Heart right ventricle (tissue), 16 donors: ENCODE measurements at places on chromosomes 11 and 22.
A peak's percentile ranks its signal among the peaks of the same experiment; 100 is the strongest.

GRCh38 chr11:73213196-73214143, 4.6 kb upstream of the P2RY2 start:
- no peak for DNase-seq

GRCh38 chr11:129372609-129373488, 2.8 kb upstream of the BARX2 start:
- no peak for DNase-seq

DNA sequence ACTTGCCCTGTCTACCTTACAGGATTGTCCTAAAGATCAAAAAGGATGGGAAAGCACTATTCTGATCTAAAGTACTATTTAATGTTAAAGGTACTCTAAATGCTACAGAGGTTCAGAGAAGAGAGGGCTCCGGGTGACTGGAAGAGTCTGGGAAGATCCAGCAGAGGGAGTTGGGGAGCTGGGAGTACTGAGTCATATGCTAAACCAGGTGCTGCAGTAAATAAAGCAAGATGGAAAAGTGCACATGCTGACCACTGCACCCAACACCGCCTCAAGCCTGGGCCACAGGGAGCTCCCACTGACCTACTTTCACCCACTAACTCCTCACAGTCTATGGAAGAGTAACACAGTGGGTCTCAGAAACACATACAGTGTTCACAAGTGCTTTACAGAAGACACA, 49.3 kb downstream of the WT1 start:
- no peak for DNase-seq

DNA sequence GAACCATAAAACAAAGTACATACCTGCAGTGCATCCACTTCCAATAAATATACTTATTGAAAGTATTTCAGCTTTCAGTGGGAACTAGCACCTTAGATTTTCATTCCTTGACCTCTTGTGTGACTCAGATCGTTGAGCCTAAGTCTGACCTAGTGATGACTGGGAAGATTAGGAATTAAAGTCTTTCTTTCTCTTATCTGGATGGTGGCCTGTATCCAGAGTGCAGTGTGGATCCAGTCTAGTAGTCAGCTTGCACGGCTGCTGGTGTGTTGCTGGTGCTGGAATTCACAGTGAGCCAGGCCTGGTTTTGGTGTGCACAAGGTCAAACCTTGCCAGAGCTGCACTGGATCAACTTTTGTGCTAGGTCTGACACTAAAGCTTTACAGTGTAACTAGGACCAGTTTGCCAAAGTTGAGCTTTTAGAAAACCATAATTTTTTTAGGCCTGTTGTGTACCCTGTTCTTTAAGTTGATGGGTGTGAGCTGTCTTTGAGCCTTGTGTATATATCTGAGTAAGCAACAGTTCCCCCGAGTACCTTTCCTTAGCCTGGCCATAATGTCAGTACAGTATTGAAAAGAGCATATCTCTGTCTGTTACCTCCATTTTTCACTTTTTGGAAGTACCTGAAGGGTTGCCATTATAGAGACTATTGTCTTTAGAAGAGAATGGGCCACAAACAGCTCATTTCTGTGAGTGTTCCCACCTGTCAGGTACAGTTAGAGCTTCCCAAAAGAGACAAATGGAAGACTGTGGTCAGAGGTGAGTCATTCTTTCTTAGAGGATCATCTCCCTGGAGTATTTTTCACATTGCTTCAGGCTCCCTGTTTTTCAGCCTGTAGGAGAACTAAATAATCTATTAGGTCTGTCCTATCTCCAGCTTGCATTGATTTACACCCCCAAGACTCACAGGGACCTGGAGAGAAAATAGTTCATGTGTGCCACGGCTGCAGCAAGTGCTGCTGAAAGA, 89.8 kb downstream of the ALX4 start:
- no peak for DNase-seq

DNA sequence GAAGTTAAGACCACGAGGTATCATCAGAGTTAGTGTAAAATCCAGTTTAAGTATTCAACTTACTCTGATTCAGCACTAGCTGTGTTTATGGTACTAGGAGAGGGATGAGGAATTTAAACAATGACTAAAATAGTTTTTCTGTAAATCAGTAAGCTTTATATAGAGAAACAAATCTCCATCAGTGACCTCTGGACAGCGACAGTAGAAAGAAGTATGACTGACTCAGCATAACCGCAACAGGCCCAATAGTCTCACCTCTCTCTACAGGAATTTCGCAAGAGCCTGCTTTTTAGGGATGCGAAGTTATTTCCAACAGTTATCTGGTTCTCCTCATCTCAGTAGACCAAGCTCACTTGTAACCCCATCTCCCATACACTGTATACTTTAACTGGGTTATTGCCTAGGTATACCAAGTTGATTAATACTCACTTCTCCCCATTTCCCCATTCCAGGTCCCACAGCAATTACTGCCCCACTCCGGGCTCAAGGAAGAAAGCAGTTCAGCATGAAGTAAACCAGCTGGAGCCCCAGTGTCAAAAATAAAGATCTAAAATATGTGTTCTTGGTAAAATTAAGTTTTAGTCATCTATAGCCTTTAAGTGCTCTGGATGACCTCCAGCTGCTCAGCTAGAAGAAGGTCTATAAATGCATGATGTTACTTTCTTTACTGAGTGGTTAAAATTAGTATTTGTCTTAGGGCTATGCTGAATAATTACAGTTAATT, 770.6 kb upstream of the CCDC90B start:
- no peak for DNase-seq

DNA sequence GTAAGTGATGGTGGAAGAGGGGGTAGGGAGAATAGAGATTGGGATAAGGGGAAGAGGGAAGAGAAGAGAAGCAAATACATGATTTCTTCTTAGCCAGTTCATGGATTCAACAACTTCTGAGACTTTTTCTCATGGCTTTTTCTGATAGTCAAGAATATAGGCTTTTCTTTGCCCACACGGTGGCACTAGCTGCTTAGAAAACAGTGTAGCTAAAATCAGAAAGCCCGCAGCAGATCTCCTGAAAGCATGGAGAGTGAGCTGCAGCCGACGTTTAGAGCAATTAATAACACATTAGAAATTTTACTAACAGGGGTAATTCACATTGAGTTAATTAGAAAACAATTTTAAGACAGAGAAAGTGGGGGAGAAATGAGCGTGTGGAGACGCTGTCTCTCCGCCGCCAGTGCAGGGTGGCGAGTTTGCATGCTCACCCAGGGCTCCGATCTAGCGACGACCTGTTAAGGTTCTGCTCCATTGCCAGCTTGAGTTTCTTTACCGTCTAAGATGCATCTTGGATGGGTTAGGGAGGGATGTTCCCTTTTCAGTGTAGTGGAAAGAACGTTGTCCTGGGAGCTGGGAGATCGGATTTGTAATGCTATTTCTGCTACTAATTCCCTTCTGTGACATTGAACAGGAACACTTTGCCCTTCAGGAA, 3.3 kb upstream of the RAG1 start:
- peak; percentile 49 for DNase-seq

GRCh38 chr11:105609832-105610781, at the start of gene GRIA4:
Gene GRIA4 (plus strand): TSS chr11:105610073. CDS start chr11:105610998, 925 bp downstream.
- DNase-seq = peak; percentile 9

DNA sequence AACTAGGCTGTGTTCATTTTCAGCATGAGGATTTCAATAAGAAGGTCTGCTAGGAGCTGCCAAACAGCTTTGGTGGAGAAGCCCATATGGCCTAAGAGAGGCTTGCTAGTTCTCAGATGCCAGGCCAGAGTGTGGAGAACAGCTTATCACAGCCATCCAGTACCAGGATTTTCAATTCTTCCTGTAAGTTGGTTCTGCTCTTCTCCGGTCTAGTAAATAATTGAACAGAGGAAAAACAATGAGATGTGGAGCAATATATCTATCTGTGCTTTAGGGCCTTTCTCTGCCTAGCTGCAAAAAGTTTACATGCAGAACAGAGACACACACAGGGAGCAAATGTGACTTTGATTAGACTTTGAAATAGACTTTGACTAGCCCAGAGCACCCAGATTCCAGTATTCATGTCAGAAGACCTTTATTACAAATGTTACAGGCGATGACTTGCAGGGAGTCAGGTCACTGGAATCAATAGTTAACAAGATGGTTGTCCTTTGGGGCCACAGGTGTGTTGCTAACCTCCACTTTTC, 19.8 kb upstream of the PPP2R1B start:
- no peak for DNase-seq

GRCh38 chr11:13297917-13298356, 20.3 kb downstream of the BMAL1 start:
- DNase-seq = no peak

DNA sequence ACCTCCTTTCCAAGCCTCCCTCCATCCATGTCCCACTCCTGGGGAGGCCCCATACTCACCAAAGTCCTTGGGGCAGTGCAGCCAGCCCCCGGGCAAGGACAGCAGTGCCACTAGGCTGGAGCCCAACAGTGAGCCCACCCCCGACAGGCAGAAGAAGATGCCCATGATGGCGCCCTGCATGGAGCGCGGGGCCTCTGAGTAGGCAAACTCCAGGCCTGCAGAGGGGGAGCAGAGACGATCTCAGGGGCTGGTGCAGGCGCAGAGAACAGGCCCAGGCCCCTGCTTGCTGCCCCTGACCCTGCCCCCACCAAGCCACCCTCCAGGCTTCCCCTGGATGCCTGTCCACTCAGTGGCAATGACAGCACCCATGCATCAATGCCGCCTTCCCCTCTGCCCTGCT, 13.6 kb downstream of the TMEM132A start:
- no peak for DNase-seq

DNA sequence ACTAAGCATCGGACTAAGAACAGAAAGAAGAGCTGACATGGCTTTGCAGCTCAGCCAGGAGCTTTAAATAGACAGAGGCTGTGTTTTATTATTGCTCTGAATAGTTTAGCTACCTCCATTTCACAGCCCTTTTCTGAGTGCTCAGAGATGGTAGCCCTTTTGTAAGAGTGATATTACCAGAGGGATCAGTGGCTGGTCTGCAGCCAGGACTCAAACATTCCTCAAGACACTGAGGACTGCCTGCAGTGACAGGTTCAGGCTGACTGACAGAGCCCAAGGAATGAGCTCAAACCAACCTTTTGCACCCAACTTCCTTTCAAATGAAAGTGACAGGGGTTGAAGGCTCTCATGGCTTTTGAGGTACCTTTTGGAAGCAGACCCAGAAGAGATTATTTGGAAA, 189.0 kb downstream of the DDX10 start:
- peak; percentile 17 for DNase-seq

DNA sequence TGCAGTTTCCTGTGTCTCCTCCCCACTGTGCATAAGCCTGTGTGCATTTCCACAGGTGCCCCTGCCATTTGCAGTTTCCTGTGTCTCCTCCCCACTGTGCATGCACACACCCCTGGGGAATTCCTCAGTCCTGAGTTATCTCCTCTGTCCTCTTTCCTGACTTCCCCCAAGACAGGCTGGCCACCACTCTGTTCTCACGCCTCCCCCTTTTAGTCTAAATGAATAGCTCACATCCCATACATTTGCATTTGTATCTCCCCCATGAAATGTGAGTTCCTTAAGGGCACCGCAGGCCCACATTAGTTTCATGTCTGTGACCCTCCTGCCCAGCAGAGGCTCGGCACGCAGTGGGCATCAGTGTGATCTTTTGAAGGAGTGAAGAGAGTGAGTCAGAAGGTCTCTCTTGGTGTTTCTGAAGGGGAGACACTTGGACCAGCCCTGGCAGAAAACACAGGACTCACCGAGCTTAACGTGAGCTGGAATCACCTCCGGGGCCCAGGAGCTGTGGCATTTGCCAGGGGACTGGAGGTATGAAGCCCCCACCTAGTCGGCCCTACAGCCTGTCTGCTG, 6.2 kb downstream of the LRRC74B start:
- DNase-seq = no peak
